Esophagus muscularis mucosa (tissue), 4 donors: ENCODE measurements at places on chromosomes 4 and X. TPM values are rescaled to one million over a fixed set of nuclear protein-coding genes. Genes with fewer than 3 reads are reported as not detected.

FOXO4 gene
- total RNA-seq: 31.5 TPM

MAGEA11 gene
- not detected for total RNA-seq

- DNase-seq: no peak
Measured at GRCh38 chr4:74167585-74167984, 9.7 kb downstream of the MTHFD2L start.

DNA sequence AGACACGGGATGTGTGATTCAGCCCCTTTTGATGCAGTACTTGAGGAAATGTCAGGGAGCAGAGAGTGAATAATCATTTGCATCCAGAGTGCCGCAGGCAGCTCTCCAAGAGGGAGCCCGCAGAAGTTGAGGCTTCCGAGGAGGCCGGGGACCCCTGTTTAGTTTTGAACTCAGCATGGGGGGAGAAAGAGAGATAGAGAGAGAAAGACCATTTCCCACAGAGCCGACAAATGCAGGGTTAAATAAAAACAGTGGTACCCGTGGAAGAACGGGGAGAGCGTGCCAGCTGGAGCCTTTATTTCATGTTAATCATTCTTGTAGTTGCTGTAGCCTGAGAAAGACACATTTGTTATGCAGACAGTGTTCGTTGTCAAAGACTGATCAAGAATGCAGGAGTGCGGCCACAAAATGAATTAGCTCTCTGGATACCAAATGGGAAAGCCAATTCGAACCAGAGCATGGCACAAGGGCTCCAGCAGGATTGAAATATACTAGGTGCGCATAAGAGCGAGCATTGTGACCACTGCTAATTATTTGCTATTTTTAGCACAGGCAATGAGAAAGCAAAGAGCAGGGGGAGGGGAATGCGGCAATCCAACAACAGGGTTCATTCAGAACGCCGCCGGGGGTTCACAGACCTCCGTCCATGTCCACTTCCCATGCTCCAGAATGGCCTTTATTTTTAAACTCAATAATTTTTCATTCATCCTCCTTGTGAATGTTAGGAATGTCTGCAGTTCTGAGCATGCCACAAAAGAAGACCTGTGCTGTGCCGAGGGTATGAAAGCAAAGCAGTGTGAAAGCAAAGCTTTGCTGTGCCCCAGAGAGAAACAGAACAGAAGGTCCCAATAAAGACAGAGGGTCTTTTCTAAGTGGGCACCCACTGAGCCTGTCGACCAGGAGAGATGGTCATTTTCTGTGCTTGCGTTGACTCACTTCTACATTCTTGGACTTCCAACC is 243.9 kb upstream of the VCX3A start:
- no peak for DNase-seq

SPANXB1 gene
- total RNA-seq: not detected

DNA sequence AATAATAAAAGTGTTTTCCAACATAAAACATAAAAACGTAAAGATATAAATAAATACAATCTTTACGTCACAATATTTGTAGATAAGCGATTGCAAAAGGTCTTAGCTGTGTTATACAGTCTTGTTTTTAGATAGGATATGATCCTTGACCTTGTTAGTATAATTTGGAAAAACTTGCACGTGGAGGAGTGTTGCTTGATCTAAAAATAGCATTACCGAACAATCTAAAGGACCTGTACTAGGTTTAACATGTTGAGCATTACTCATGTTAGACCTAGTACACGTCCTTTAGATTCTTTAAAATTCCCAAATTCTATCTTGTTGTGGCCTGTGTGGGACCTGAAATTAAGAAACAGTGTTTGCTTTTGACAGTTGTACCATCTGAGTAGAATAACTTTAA is 1.6 kb downstream of the METAP1 start:
- DNase-seq: no peak

GRCh38 chr4:3328814-3329663 is 36.2 kb downstream of the RGS12 start:
- peak; percentile 75 for DNase-seq

GRCh38 chrX:13693341-13693961 is 4.5 kb downstream of the RAB9A start:
- no peak for DNase-seq
